ENCODE measurements at places on chromosomes 12 and 14. TPM values are rescaled to one million over a fixed set of nuclear protein-coding genes. Genes with fewer than 3 reads are reported as not detected.

DNA sequence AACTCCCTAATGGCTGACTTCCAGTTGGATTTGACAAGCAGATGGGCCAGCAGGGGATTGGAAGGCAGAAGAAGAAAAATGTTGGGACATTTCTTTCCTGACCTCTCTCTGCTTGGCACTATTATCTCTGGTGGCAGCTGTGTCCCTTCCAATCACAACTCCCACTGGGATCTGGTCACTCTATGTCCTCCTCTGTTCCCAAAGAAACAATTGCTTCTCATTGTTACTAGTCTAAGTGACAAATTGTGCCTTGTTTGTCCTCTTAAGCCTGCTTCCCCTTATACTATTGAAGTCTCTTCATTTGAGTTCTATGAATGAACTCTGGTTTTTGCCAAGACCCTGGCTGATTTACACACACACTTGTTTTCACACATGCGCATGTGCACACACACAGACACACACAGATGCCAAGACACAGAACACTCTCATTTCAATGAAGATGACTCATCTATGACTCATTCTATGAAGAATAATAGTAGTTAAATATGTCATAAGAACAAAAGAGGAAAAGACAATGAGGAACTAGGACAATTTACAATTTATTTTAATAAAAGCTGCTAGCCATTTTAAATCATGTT, 83.0 kb upstream of the FAR2 start:
- no peak for DNase-seq
- H3K4me3 ChIP-seq: no peak overlapping the region
- no peaks in the 10 kb centered on the region for H3K4me1 ChIP-seq
- H3K27me3 ChIP-seq: no peaks in the 10 kb centered on the region

GRCh38 chr12:131318045-131318685, 364.5 kb downstream of the ADGRD1 start:
- no peaks in the 10 kb centered on the region for H3K36me3 ChIP-seq
- no peaks in the 10 kb centered on the region for H3K4me1 ChIP-seq
- DNase-seq: no peak
- no peaks in the 10 kb centered on the region for H3K27me3 ChIP-seq

DNA sequence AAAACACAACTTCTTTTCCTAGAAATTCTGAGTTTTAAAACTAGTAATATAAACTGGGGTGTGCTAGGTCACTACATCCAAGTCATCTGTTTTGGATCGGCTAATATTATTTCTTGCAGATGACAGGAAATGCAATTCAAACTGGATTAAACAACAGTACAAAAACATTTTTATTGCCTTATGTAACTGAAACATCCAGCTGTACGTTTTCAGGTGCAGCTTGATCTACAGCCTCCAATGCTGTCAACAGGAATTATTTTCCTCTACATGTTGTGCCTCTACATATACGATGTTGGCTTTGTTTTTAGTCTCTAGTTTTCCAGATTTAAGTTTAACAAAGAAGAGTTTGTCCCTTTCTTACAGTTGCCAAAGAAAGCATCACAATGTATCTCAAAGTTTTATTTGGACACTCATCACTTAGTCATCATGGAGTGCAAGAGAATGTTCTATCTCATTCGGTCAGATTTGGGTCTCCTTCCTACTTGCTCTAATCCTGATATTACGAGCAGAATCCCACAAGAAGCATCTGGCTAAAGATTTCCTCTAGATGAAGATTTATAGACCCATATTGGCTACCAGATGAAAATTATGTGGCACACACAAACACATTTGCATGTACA, 326.7 kb downstream of the SLC6A15 start:
- H3K27ac ChIP-seq: no peak overlapping the region
- DNase-seq: no peak
- no peaks in the 10 kb centered on the region for H3K4me1 ChIP-seq

DNA sequence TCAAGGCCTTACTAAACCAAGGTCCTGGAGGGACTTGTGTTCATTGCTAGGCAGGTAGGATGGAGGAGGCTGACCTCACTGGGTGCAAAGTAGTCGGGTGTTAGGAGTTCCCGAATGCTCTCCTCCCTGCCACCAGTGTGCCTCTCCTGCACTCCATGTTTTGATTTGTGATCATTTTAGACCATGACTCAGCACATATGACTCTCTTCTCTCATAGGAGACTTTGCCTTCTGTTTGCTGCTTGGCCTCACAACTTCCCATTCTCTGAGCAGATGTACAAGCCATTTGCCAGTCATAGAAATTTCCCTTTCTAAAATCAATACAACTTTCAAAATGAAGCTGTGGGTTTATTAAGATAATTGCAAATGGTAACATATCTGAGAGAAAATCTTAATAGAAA, 46.6 kb upstream of the LRIG3 start:
- H3K4me3 ChIP-seq: no peak overlapping the region
- DNase-seq: no peak
- H3K27ac ChIP-seq: no peak overlapping the region

The MMP19 gene
- total RNA-seq: 3.1 TPM

GRCh38 chr12:115129727-115130126, 445.8 kb upstream of the TBX3 start:
- H3K27me3 ChIP-seq: no peaks in the 10 kb centered on the region
- DNase-seq: no peak
- H3K4me3 ChIP-seq: no peak overlapping the region
- H3K36me3 ChIP-seq: no peaks in the 10 kb centered on the region
- H3K4me1 ChIP-seq: no peaks in the 10 kb centered on the region

The P2RX2 gene
- total RNA-seq: 8.0 TPM

DNA sequence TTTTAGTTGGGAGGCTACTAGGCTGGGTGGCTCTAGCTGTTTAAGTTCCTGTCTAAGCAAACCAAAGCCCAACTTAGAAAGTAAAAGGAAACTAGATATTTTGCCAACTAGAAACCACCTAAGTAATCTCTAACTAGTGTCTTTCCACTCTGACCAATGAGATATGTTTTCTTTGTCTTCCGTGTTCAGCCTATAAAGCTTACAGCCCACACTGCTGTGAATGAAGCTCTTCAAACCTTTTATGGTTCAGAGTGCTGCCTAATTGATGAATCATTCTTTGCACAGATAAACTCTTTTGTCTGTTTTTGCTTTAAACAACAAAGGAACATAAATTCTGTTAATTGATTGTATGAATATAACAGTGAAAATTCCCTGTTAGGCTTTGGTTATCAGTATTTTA, 66.1 kb downstream of the FUT8 start:
- no peak for DNase-seq
- no peaks in the 10 kb centered on the region for H3K4me1 ChIP-seq
- H3K36me3 ChIP-seq: no peaks in the 10 kb centered on the region
- H3K27me3 ChIP-seq: no peaks in the 10 kb centered on the region
- H3K27ac ChIP-seq: no peak overlapping the region
- H3K4me3 ChIP-seq: no peak overlapping the region

DNA sequence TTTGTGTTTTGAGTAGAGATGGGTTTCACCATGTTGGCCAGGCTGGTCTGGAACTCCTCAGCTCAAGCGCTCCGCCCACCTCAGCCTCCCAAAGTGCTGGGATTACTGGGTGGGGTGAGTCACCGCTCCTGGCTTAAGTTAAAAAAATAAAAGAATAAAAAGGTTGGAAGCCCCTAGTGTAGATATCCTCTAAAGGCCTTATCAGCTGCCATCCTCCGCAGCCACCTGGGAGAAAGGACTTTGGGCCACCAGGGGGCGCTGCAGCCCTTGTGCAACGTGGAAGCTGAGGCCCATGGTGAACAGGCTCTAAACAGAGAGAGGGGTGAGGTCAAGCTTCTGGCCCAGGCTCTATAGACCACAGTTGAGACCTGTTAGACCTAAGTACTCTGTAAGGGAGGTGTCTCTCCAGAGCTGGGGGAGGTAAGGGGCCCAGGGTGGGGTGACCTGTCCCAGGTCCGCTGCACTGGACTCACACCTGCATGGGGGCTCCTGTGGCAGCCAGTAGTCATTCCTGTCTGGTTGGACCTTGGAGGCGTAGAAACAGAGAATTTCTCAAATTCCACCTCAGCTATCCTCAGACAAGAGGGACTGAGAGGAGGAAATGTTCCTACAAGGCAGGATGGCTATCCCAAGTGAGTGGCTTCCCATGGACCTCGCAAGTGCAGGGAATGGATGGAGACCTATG, 14.0 kb upstream of the RACGAP1 start:
- H3K27me3 ChIP-seq: no peaks in the 10 kb centered on the region
- DNase-seq: no peak
- H3K36me3 ChIP-seq: no peaks in the 10 kb centered on the region
- H3K4me1 ChIP-seq: peaks cover 9% of the 10 kb centered on the region
- H3K27ac ChIP-seq: peak overlapping the region; percentile 28
- no peak overlapping the region for H3K4me3 ChIP-seq

DNA sequence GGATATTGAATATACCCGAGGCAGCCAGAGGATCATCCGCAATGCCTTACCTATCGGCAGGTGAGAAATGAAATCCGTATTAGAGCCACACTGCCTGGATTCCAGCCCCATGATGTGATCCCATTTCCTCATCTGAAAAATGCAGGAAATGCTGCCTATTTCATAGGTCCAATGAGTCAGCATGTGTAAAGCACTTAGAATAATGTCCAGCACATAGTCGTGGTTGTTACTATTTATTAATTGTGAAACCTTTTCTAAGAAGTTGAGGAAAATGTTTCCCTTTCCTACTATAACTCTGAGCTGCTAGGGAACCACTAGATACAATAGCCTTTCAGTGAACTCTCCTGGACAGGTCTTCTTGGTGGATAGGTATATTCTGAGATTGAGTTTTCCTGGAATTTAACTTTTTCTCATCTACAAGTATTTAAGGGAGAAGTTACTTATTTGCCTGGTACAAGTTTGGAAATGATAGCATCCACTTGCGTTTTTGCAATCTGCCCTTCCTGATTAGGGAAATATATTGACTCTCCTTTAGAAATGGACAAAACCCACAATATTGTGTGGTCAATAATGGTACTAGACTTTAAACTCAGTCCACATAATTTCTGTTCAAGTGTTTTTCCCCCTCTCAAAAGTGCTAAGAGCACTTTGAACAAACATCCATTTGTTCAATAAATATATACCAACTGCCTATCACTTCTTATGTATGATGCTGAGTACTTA, 12.2 kb downstream of the POLR3B start:
- no peaks in the 10 kb centered on the region for H3K4me1 ChIP-seq
- peak overlapping the region; percentile 53 for H3K27ac ChIP-seq
- DNase-seq: no peak
- no peak overlapping the region for H3K4me3 ChIP-seq
- H3K27me3 ChIP-seq: no peaks in the 10 kb centered on the region

GRCh38 chr12:54993181-54993835, 8.7 kb upstream of the TESPA1 start:
- H3K36me3 ChIP-seq: no peaks in the 10 kb centered on the region
- H3K4me3 ChIP-seq: no peak overlapping the region
- no peaks in the 10 kb centered on the region for H3K27me3 ChIP-seq
- no peaks in the 10 kb centered on the region for H3K4me1 ChIP-seq
- no peak for DNase-seq
- no peak overlapping the region for H3K27ac ChIP-seq

The LMO3 gene
- 5.0 TPM for total RNA-seq

DNA sequence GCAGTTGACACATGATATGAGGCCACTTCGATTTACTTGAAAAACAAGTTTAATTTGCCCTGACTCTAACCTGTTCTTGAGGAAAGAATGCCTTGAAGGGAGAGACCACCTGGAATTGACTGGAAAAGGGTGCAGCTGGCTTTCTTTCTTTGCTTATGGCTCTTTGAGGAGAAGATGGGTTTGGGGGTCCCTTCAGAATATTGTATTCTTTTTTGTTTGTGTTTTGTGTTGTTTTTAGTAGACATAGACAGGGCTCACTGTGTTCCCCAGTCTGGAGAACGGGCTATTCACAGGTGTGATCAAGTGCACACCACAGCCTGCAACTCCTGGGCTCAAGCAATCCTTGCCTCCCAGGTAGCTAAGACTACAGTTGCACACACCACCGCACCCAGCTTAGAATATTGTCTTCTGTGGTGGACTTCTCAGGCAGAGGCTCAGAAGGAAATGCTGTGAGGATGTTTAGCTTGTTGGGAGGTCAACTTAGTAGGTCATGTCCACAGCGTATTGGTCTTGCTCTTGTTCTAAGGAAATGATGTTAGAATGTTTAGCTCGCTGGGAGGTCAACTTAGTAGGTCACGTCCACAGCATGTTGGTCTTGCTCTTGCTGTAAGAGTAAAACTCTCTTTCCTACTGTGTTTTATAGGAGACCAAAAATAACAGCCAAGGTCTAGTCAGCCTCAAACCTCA, 1.5 kb upstream of the NRL start:
- no peaks in the 10 kb centered on the region for H3K27me3 ChIP-seq
- H3K4me1 ChIP-seq: peaks cover 28% of the 10 kb centered on the region
- DNase-seq: no peak
- peak overlapping the region; percentile 46 for H3K4me3 ChIP-seq
- peak overlapping the region; percentile 96 for H3K27ac ChIP-seq
- peaks cover 48% of the 10 kb centered on the region for H3K36me3 ChIP-seq

GRCh38 chr12:77343291-77343690, 277.9 kb upstream of the E2F7 start:
- no peaks in the 10 kb centered on the region for H3K4me1 ChIP-seq
- no peaks in the 10 kb centered on the region for H3K27me3 ChIP-seq
- H3K4me3 ChIP-seq: no peak overlapping the region

The KLRF1 gene
- total RNA-seq: 0.35 TPM

GRCh38 chr12:109540526-109541412, 32.5 kb downstream of the MMAB start:
- H3K27ac ChIP-seq: no peak overlapping the region
- H3K27me3 ChIP-seq: no peaks in the 10 kb centered on the region
- no peak overlapping the region for H3K4me3 ChIP-seq
- no peak for DNase-seq
